Stimulated activated CD4-positive, alpha-beta T cell treated with anti-CD3 and anti-CD28 coated beads, Interleukin-15, amount 100 ng/mL, for 48 hours (primary cell): ENCODE measurements at places on chromosomes 2 and 18.

DNA sequence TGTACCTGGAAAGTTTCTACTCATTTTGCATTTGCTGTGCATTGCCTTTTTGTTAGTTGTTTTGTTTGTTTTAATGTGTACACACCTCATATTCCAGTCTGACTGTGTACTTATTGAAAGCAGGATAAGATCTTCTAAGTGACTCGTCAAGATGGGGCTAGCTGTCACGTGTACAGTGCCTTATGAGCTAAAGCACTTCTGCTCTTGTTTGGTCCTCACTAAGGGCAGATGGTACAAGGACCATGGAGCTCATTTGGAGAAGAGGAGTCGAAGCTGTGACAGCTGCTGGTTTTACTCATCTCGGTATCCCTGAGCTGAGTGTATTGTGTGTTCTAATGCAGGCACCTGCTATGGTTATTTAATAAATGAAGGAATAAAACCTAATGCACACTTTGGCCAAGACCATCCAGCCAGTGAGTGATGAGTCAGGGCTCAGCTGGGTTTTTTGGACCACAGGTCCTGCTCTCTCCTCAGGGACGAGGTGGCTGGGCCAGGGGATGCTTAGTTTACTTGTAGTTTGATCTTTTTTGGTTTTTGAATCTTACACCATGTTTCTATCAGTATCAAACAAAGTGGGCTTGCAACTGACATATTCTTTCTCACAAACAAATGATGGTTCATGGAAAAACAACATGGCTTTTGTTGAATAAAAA, 152.5 kb upstream of the APCDD1 start:
- no peak for DNase-seq

DNA sequence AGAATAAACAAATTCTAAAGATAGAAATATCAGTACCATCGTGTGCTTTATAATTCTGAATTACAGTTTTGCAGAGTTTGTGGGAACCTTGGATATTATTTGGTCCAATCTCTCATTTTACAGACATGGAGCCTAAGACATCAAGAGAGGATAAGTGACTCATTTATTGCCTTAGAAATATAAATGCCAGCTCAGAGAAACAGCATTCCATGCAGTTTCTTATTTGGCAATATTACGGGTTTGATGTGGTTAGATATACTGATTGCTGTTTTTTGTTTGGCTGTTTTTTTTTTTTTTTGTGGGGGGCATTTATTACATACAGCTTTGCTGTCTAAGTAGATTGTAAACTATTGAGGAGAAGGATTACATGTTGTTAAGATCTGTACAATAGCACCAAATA, 1241.1 kb upstream of the LRRTM1 start:
- no peak for DNase-seq

- no peak for DNase-seq
Measured at GRCh38 chr2:26852405-26853306, 4.7 kb downstream of the DPYSL5 start.

DNA sequence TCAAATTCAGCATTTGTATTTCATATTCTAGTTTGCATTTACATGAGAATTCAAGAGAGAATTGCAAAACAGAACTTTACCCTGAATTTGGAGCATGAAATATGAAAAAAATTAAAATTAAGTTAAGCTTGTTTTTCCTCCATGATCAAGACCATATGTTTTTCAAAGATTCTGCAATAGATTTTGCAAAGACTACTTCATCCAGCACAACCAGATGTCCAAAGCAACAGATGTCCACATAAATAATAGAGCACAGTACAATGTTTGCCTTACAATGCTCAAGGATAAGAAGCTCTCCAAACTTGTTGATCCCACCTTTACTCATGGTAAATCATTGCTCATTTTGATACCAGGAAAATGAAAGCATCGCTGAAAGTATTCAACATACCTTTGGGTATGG, 25.6 kb downstream of the FAP start:
- no peak for DNase-seq

- DNase-seq = no peak
Measured at GRCh38 chr2:134217351-134217750, 36.5 kb upstream of the MGAT5 start.

- no peak for DNase-seq
Measured at GRCh38 chr2:26516781-26517180, 38.9 kb upstream of the OTOF start.

GRCh38 chr18:79397830-79398761, 2.4 kb downstream of the NFATC1 start:
- DNase-seq = no peak

GRCh38 chr2:94984964-94985575, 40.4 kb upstream of the MAL start:
- DNase-seq = no peak

- DNase-seq = no peak
Measured at GRCh38 chr2:11914455-11914854, 168.0 kb downstream of the LPIN1 start.

- no peak for DNase-seq
Measured at GRCh38 chr18:35406666-35407065, 29.5 kb upstream of the ZNF396 start.

DNA sequence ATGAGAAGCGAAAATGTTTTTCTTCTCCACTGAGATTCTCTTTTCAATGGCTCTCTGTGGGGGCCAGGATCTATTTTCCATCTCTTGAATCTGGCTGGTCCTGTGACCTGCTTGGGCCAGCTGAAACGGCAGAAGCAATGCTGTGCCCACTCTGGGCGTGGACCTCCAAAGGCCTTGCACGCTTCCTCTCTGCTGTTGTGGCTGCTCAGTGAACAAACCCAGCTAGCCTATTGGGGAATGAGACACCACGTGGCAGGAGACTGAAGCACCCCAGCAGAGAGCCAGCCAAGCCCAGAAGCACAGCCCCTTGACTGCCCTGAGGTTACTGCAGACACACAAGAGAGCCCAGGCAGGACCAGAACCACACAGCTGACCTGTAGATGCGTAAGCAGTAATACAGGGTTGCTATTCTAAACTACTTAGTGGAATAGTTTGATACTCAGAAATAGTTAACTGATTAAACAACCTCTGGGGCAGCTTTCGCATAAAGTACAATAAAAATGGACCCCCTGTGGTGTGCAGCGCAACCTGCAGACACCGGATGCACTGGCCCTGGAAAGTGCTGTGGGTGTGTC, 221.7 kb upstream of the SH3BP4 start:
- no peak for DNase-seq

GRCh38 chr2:41871080-41871479, 176.7 kb upstream of the PKDCC start:
- DNase-seq = no peak

GRCh38 chr2:238492840-238493239, 66.1 kb downstream of the ASB1 start:
- no peak for DNase-seq

DNA sequence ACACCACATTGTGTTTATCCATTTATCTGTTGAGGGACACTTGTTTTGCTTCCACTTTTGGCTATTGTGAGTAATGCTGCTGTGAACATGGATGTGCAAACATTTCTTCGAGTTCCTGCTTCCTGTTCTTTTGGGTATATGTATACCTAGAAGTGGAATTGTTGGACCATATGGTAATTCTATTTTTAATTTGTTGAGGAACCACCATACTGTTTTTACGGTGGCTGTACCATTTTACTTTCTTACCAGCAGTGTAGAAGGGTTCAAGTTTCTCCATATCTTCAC, 23.1 kb downstream of the ANXA4 start:
- DNase-seq = no peak

GRCh38 chr18:50610349-50610748, 50.5 kb downstream of the MAPK4 start:
- no peak for DNase-seq

- DNase-seq = no peak
Measured at GRCh38 chr2:161044921-161045320, 115.3 kb upstream of the TANK start.

GRCh38 chr2:222747526-222748160, 76.2 kb downstream of the MOGAT1 start:
- no peak for DNase-seq

DNA sequence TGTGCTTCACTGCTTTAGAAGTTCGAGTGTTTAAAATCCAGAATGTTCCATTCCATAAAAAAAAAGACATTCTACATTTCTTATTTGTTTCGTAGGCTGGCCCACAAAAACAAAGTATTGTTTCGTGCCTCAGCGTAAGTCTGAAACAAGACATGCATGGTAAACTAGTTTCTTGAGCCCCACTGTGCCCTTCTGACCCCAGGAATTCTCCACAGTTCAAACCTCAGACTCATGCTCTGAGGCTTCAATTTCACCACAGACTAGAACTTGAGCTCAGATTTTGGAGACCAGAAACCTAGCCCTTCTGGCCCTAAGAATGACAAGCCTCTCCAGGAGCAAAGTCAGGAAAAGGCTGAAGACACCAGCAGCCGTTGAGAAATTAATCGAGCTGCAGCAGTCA, 151.5 kb downstream of the SLC8A1 start:
- DNase-seq = no peak

- no peak for DNase-seq
Measured at GRCh38 chr2:37566517-37566981, 104.9 kb downstream of the CDC42EP3 start.

- no peak for DNase-seq
Measured at GRCh38 chr2:97708048-97708380, 5.4 kb upstream of the ZAP70 start.

DNA sequence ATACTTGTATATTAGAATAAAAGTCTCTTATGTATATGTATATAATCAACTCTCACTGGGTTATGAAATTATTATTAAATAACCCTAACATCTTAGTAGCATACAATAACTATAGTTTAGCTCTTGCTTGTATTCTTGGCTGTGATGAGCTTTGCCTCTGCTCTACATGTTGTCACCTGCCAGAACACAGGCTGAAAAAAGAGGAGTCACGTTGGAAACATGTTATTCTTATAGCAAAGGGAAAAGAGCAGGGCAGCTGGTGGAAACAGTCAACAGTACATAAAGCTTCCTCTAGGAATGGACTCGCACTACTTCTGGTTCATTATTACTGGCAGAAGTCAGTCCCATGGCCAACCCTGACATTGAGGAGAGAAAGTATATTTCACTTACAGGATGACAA, 362.0 kb upstream of the KYNU start:
- DNase-seq = no peak

- DNase-seq = no peak
Measured at GRCh38 chr2:53877556-53877955, 17.8 kb upstream of the GPR75 start.

GRCh38 chr2:231398585-231398984, 3.1 kb downstream of the B3GNT7 start:
- no peak for DNase-seq

DNA sequence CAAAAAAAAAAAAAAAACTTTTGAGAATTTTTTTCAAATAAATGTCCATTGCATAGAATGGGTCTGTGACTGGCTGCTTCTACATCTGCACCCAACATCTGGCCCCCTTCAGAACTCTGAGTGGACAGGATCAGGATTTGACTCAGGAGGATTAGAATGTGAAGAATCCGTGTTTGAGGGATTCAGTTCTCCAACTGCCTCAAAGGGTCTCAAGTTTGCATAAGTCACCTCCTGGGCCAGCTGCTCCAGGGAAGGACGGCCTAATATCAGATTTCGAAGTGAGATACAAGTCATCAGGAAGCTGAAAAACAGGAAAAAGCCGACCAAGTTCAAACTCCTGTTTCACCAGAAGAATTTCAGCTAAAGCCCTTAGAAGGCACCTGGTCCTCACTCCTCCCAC, 10.9 kb downstream of the MAT2A start:
- no peak for DNase-seq

GRCh38 chr2:157480182-157480961, 36.5 kb upstream of the CYTIP start:
- DNase-seq = peak; percentile 53

GRCh38 chr2:195057001-195057400, 600.0 kb upstream of the SLC39A10 start:
- DNase-seq = no peak

DNA sequence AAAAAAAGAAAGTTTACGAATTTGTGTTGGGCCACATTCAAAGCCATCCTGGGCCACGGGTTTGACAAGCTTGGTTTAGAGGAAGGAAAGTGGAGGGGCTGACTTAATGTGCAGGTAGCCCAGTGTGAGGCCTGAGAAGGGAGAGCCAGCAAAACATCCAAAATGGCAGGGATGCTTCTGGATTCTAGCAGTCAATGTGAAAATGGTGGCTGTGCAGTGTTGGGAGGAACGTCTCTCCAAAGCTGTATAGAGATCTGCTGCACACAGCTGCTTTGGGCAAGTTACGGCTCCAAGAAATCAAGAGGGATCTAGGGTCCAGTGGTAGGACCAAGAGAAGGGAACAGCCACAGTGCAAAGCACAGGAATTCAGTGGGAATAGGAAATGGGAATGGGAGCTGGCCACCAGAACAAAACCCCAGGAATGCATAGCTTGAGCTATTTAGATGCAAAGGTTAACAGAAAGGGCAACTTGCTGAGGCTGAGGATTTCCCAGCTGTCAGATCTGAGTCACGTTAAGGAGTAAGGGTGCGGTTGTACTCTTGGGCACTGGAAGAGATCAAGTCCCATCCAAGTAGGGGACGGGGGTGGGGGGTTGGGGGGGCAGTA, 70.6 kb downstream of the B3GNT2 start:
- DNase-seq = no peak

DNA sequence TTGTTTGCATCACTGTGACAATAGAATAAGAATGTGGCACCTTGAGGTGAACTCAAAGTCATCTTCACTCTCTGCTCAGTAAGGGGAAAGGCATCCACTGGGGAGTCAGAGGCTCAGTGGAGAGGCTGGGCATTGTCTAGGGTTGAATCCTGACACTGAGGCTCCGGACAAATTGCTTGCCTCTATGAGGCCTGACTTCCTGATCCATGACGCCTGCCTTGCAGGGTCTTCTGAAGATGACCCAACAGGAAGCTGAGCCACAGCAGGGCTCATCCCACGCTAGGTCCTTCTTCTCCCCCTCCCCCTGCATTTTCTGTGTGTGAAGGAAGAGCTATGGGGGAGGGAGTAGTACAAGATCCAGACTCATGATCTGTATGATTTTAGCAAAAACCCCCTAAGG, 265.1 kb downstream of the SH3BP4 start:
- no peak for DNase-seq

GRCh38 chr2:44169155-44169898, 652 bp downstream of the PPM1B start:
- DNase-seq = peak; percentile 24

GRCh38 chr2:206160125-206160806, 571 bp downstream of the EEF1B2 start:
- DNase-seq = no peak

GRCh38 chr2:237859533-237860272, at the start of gene RAMP1:
Gene RAMP1, plus strand, starts transcription at chr2:237859623. Its CDS starts 53 bp downstream, at chr2:237859676.
- DNase-seq = no peak

DNA sequence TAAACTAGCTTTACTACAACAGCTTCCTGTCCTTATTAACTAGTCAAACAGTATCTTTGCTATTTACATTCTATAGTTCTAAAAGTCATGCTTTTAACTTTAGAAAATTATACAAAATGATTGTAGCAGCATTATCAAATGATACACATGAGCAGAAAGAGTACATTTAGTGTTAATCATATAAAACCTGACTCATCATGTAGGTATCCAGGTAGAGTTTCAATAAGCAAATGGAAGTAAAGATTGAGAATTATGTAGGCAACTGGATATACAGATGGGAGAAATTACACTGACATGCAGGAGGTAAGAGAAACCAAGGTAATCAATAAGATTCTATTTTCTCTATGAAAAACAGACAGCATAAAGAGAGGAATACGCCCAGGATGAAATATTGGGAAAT, 33.8 kb downstream of the TRIP12 start:
- DNase-seq = no peak
